ENCODE measurements at places on chromosomes 5 and 9. TPM values are rescaled to one million over a fixed set of nuclear protein-coding genes. Genes with fewer than 3 reads are reported as not detected.

GRCh38 chr5:72238712-72239445, 81.2 kb downstream of the MRPS27 start:
- no peak for DNase-seq

DNA sequence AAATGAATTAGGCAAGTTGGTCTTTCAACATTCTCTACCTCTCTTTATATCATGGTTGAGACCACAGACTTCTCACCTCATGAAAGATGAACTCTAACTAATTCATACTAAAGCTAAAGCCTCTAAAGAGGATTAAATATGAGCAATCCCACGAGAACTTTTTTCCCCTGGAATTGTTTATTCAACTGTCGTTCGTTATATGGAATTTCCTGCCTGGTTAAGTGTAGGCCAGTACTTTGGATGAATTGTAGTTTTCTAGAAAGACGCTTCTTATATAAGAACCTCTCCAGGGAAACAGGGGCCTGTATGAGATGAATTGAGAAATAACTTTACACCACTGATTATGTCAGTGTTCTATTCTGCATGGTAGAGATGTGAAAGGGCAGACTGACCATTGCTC, 42.9 kb downstream of the PDCD1LG2 start:
- DNase-seq, result no peak

DNA sequence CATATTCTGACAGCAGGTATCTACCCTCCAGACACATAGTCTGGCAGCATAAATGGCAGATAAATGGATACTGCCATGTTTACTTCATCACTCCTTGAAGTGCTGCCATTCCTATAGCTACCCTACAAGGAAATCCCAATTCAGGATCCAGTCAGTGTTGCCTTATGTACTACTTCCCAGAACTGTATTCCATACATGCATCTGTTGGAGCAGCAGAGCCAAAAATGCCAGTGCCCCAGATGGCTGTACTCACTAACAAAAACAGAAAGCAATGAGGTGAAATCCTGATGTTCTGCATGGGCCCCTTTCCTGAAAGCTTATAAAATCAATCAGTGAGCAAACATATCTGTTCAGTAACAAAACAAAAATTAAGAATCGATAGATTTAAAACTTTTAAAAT, 490.0 kb upstream of the COX7C start:
- DNase-seq, result no peak

GRCh38 chr5:150481972-150482406, 25.9 kb upstream of the NDST1 start:
- no peak for DNase-seq

- DNase-seq, result no peak
Observed at GRCh38 chr5:94815313-94816039, 197.0 kb downstream of the SLF1 start.

- DNase-seq, result no peak
Observed at GRCh38 chr9:105158898-105159297, 85.6 kb upstream of the SLC44A1 start.

DNA sequence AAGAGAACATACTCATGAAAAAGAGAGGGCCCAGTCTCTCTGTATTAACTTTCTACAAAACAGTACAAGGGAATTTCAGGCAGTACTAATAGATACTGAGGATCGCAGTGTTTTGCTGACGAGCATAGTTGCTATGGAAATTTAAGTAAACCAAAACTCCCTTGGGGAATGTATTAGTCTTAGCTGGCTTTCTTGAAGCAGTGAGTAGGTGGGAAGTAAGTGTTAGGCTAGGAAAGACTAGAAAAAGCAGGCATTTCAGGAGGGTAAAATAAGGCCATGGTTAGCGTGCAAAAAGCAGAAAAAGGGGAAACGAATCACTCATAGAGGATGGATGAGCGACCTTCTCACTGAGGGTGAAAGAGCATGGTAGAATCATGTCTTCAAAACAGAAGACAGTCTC, 84.3 kb upstream of the ACTBL2 start:
- no peak for DNase-seq

DNA sequence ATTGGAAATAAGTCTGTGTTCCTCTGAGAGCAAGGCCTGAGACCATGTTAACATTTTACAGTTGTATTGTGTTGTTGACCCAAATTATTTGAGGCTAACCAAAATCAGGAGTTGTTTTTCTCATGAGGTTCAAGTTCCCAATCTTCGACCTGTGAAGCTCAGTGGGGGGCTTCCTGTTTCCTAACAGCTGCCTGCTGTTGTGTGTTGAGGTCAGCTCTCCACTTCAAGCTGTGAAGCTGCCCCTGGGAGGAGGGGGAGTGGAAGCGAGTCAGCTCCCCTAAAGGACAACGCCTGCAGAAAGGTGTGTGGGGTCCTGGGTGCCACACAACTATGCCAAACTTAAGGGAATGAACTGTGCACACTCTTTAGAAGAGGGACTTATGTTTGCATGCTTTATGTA, 295.5 kb downstream of the IRX1 start:
- no peak for DNase-seq

DNA sequence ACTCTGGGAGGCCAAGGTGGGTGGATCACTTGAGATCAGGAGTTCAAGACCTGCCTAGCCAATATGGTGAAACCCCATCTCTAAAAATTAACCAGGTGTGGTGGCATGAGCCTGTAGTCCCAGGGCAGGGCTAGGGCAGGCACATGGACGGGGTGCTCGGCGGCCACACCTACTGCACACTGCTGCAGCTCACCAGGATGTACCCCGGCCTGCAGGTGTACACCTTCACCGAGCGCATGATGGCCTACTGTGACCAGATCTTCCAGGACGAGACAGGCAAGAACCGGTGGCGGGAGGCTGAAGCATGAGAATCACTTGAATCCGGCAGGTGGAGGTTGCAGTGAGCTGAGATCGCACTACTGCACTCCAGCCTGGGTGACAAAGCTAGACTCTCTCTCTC, 3.2 kb downstream of the ST6GALNAC4 start:
- no peak for DNase-seq

DNA sequence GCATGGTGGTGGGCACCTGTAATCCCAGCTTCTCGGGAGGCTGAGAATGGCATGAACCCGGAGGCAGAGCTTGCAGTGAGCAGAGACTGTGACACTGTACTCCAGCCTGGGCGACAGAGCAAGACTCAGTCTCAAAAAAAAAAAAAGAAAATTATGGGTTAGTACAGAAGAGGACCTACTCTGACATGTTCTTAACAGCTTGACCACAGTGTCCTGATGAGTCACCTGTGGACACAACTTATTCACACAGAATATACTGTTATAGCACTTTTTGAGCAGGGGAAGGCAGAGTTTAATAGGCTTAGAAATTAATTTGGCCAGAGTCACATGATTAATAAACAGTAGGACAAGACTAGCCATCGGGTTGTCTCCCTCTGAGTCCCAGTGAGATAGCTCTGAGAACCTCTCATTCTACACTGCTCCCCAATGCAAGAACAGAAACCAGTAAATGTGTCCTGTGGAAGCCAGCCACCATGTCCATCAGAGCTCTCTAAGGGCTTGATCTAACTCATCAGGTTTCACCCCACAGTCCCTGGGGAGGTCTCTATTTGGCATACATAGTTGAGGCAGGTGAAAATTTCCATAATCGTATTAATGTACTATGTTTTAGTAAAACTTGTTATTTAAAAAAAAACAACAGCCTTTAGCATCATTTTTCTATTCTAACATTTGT, 1077.9 kb upstream of the C9orf72 start:
- no peak for DNase-seq

GRCh38 chr5:168598639-168599038, 19.5 kb upstream of the PANK3 start:
- DNase-seq, result no peak

The SNCAIP gene
- polyA plus RNA-seq, result 3.8 TPM

The SLC36A2 gene
- polyA plus RNA-seq, result not detected

The TIMD4 gene
- polyA plus RNA-seq, result not detected
